RWPE2 (cell line): ENCODE measurements at places on chromosomes 1 and 21.

DNA sequence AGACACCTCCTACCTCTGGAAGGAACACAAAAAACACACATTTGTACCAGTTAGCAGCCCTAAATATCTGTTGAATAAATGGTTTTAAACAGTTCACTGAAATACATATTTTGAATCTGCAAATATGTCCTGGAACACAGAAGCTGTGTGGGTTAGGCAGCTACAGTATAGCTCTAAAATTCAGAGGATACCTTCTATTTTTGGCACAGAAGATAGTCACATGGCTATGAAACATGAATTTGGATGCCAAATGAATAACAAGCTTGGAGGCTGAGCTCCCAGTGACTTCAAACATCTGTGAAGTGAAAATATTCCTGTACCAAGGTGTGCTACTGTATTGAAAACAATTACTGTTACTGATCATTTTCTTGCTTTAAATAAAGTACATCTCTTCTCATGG, 391.5 kb upstream of the ADGRL2 start:
- H3K36me3 ChIP-seq = no peaks in the 10 kb centered on the region
- no peak overlapping the region for H3K27ac ChIP-seq
- H3K4me1 ChIP-seq = no peaks in the 10 kb centered on the region
- no peak overlapping the region for H3K4me3 ChIP-seq
- DNase-seq = no peak
- no peaks in the 10 kb centered on the region for H3K27me3 ChIP-seq

DNA sequence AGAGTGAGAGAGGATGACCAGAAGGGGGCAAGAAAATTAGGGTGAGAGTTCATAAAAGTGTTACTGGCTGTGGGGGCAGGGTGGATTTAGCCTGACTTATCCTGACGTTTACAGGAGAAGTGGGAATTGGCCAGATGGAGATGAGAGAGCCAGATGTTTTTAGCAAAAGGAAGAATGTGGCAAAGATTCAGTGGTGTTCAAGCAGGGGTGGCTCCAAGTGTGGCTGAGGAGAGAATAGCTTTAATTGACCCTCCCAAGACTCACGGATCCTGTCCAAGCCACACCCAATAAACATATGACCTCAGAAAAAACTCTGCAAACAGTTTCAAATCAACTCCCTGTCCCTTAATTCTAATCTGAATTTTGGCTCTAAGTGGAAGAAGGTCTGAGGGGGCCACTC, 35.2 kb upstream of the EDEM3 start:
- H3K27ac ChIP-seq = no peak overlapping the region
- DNase-seq = no peak
- H3K36me3 ChIP-seq = no peaks in the 10 kb centered on the region
- H3K4me1 ChIP-seq = peaks cover 18% of the 10 kb centered on the region
- no peaks in the 10 kb centered on the region for H3K27me3 ChIP-seq

DNA sequence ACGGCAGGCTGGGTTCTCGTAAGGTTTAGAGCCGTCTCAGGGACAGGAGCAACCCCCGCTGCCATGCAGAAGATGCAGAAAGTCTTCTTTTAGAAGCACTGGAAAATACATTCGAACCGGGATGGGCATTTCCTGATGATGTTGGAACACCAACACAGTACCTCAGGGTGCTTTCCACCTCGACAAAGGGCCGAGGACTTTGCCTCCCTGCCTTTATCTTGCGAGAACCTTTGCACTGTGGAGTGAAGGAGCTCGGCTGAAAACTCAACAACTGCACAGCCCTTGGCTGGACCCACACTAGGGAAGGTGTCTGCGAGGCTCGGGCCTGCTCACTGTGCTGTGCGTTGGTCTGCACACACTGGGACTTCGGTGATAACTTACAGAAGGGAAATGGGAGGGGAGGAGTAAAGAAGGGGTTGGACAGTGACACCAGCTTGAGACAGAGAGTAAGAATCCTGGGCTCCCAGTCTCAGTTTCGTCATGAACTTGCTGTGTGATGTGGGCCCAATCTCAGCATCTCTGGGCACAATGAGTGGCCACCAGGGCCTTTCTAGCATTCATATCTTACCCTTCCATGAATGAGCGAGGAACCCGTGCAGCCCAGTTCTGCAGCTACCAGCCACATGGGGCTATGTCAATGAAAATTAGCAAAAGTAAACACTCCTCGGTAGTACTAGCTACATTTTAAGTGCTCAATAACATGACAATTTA, 18.2 kb downstream of the RCAN1 start:
- H3K4me3 ChIP-seq = no peak overlapping the region
- no peaks in the 10 kb centered on the region for H3K36me3 ChIP-seq
- H3K27me3 ChIP-seq = no peaks in the 10 kb centered on the region

- H3K27me3 ChIP-seq = no peaks in the 10 kb centered on the region
- H3K27ac ChIP-seq = no peak overlapping the region
- no peaks in the 10 kb centered on the region for H3K4me1 ChIP-seq
- H3K36me3 ChIP-seq = no peaks in the 10 kb centered on the region
- DNase-seq = no peak
- no peak overlapping the region for H3K4me3 ChIP-seq
These were observed 156.3 kb downstream of the SMYD3 start for GRCh38 chr1:246350745-246351144.

DNA sequence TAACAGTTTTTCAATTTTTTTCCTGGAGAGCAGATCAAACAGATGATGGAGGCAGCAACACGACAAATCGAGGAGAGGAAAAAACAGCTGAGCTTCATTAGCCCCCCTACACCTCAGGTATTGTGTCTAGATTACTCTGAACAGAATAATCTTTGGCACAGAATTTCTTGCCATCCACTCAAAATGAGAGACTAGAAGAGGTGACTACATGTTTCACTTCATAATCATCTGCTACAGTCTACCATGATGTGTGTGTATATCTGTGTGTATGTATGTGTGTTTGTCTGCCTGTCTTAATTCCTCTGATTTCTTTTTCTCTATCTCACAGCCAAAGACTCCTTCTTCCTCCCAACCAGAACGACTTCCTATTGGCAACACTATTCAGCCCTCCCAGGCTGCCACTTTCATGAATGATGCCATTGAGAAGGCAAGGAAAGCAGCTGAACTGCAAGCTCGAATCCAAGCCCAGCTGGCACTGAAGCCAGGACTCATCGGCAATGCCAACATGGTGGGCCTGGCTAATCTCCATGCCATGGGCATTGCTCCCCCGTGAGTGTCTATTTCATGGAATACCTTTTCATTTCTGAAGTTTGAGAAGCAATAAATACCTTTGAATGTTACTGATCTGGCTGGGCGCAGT, 11.4 kb downstream of the PRPF3 start:
- H3K36me3 ChIP-seq = peaks cover 95% of the 10 kb centered on the region
- no peak overlapping the region for H3K4me3 ChIP-seq
- no peak overlapping the region for H3K27ac ChIP-seq
- no peaks in the 10 kb centered on the region for H3K27me3 ChIP-seq
- no peak for DNase-seq
